ENCODE measurements at places on chromosomes 1 and 21. TPM values are rescaled to one million over a fixed set of nuclear protein-coding genes. Genes with fewer than 3 reads are reported as not detected.

Gene TSACC
- not detected for total RNA-seq

DNA sequence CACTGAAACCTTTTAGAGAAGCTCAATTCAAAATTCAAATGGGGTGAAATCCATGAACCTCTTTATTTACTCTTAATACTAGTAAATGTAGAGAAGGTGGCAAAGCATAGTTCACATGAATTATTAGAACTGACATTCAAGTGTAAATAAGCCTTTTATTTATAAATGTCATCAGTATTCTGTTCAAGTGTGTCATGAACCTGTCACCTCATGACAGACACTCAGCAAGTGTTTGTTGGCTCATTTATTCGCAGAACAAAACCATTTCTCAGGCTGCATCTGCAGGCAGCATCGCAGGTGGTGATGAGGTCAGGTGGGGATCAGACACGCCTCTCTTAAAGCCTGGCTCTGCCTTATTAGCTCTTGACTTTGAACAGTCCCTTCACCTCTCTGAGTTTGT is 116.6 kb downstream of the SETD4 start:
- no peak for DNase-seq

Gene USP1
- 26.2 TPM for total RNA-seq

DNA sequence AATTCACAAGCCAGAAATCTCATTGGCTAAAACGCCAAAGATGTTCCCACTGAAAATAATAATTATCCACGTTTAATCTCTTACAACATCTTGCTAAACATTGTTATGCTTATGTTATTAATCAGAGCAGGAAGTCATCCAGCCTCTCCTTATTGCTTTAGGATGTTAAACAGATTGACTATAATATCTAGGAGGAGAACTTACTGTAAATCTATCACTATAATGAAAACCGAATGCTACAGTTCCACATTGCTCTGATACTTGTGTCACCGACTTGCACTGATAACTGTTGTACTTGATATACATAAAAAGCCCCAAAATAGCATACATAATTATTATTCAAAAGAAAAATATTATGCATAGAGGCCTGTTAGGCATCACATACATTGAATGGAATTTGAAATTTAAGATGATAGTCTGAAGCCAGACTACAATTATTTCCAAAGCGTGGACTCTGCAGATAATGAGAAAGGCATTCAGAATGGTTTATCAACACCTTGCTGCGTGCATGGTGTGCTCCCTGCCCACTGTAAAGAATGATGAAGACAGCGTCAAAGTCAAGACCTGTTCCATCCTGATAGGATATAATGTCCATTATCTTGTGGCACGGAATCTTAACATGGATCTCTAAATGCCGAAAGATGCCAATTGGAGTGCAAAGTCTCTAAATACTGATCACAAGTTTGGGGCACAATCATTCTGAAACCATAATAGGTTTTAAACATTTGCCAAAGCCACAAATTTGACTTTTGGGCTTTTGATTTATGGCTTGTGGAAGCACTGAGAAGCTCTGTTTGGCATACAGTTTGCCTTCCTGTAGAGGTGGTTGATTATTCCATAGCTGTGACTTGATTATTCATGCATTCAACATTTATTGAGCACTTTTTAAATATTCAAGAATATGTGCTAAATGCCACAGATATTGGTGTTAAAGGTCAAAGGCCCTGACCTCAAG is 71.3 kb downstream of the CRB1 start:
- DNase-seq, result no peak

DNA sequence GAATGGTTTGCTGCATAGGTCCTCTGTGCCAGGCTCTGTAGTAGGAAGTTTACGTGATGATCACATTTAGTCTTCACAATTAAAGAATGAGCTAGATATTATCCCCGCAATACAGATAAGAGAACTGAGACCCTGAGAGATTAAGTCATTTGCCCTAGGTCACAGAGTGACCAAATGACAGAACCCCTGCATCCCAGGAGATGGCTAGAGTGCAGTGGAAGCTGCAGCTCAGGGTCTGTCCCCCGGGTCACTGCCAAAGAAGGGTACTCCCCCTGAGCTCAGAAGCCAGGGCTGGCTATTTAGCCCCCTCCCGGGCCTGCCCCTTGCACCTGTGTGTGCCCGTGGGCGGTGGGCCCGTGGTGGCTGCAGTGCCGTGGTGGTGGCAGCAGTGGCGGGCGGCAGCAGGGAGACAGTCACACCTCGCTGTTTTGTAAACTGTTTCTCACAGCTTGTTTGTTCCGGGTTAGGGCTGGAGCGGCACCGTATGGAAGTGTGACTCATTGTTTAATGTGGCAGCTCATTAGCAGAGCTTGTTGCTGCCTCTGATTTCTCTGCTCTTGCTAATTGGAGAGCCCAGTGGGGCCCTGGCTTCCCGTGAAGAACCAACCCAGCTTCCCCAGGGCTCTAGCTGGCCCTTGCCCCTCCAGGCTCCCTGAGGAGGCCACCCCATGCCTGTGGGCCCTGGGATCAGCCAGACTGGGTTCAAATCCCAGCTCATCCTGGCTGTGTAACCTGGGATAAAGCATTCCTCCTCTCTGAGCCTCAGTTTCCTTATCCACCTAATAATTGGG is 19.3 kb upstream of the FOXO6 start:
- no peak for DNase-seq

Gene FCRLB
- total RNA-seq, result 0.11 TPM

- no peak for DNase-seq
Observed at GRCh38 chr1:211829343-211830054, 1.1 kb downstream of the LPGAT1 start.

GRCh38 chr21:27339902-27340301 is 373.0 kb upstream of the ADAMTS5 start:
- no peak for DNase-seq

DNA sequence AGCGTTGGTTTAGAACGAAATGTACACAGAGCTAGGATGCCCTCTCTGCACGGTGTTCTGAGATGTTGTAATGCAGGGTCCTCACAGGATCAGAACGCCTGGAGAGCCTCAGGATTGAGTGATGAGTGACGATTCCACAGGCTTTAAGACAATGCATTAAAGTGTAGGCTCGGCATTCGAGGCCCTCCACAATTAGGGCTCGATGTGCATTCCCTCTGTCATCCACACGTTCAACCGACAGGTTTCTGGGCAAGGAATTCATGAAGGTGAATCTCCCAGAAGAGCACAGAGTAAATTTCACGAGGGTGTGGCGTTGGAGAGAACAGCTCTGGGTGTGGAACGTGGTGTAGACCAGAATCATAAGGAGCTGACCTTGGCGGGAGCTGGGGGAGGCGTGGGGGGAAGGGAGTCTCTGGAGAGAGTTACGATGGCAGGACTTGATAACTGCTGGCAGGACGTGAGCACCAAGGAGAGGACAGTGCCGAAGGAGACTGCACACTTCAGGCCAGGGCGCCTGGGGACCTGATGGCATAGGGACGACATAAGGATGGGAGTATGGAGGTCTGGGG is 51.0 kb upstream of the EFHD2 start:
- DNase-seq, result no peak

- no peak for DNase-seq
Observed at GRCh38 chr1:168390271-168390670, 109.6 kb downstream of the TBX19 start.

DNA sequence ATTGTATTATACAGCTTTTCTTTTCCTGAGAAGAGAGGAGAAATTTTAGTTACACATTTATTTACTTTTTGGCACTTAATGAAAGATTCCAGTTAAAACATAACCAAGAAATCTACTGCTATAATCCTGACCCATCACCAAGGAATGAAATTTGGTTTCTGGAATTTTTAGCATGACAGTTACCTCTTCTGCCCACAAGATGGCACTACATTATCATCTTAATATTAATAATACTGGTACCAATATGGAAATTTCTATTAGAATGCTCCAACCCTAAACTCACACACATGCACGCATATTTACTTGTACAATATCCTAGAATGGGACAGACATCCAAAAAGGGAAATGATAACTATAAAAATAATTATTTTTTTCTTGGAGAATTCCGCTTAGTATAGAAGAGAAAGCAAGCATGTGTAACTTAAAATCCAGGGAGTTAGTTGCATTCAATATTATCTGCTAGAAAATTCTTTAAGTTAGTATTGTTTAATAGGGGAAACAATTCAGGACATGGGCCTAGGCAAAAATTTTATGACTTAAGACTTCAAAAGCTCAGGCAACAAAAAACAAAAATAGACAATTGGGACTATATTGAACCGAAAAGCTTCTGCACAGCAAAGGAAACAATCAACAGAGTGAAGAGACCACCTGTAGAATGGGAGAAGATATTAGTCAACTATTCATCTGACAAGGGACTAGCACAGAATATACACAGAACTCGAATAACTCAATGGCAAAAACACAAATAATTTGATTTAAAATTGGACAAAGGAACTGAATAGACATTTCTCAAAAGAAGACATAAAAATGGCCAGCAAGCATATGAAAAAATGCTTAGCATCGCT is 37.4 kb downstream of the MAP3K21 start:
- DNase-seq, result no peak

Gene NHLH1
- not detected for total RNA-seq

- DNase-seq, result no peak
Observed at GRCh38 chr1:187870552-187870951, 1041.8 kb downstream of the PLA2G4A start.

Gene NUP133
- 42.0 TPM for total RNA-seq

GRCh38 chr1:15820478-15820877 is 13.0 kb upstream of the UQCRHL start:
- DNase-seq, result no peak

- no peak for DNase-seq
Observed at GRCh38 chr1:117209094-117209493, 1.6 kb downstream of the VTCN1 start.

GRCh38 chr1:45177452-45177851 is 29.0 kb downstream of the ZSWIM5 start:
- no peak for DNase-seq

GRCh38 chr1:117036018-117036461 is 24.1 kb upstream of the TTF2 start:
- no peak for DNase-seq

DNA sequence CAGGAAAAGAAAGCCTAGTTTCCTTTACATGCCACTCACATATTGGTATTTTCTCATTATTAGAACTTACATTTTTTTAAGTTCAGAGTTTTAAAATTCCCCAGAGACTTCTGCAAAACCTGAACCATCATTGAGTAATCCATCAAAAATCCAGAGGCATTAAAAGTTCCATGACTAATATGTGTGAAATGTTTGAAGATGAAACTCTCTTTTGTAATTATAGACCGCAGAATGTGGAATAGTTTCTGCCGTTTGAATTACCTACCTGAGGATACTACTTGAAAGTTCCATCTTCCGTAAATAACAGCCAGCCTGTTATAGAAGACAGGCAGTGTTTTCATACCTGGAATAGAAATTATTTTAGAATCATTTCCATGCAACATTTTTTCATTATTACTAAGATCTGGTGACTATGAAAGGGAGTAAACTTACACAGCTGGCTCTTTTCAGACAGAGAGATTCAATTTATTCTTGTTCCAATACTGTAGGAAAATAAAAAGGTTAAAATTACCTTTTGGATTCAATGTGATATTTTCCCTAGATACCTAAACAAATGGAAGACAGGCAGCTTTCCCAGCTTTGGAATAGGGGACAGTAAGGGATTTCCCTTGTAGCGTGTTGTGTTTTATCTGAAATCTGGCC is 131.4 kb downstream of the ST6GALNAC5 start:
- no peak for DNase-seq

Gene WNT2B
- 0.67 TPM for total RNA-seq

DNA sequence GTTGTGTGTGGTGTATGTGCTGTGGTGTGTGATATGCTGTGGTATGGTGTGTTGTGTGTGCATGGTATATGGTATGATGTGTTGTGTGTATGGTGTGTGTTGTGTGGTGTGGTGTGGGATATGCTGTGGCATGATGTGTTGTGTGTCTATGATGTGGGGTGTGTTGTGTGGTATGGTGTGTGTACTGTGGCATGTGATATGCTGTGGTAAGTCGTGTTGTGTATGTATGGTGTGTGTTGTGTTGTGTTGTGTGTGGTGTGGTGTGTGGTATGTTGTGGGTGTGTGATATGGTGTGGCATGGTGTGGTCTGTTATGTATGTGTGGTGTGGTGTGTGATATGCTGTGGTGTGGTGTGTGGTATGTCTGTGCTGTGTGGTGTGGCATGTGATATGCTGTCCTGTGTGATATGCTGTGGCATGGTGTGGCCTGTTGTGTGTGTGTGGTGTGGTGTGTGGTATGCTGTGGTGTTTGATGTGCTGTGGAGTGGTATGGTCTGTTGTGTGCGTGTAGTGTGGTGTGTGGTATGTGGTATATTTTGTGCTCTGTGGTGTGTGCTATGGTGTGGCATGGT is 318.0 kb downstream of the PTPRU start:
- DNase-seq, result no peak

- DNase-seq, result no peak
Observed at GRCh38 chr1:29523576-29523975, 287.3 kb downstream of the PTPRU start.

DNA sequence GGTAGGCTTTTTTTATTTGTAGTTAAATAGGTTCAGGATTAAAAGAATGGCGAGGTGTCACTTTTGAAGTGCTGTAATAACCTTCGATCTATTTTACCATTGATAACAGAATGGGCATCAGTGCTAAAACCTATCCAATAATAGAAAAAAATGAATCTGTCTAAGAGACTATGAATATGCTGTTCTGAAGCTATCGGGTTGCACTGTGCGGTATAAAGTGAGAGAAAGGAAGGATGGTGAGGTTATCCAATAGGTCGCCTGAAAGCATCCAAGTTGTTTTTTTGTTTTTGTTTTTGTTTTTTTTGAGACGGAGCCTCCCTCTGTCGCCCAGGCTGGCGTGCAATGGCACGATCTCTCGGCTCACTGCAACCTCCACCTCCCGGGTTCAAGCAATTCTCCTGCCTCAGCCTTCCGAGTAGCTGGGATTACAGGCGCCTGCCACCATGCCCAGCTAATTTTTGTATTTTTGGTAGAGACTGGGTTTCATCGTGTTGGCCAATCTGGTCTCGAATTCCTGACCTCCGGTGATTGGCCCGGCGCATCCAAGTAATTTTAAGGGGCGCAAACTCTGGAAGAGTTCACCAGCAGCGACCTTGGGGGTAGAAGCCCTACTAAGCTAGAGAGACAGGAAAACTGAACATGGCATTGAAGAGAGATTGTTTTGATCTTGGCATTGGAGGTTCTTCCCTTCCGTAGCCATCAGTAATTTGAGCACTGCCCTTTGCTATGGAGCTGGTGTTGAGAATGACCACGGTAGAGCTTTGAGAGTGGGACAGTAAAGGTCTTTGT is 8.7 kb upstream of the MDM4 start:
- DNase-seq, result no peak

Data from CD4-positive, alpha-beta T cell (primary cell).